ENCODE measurements at places on chromosomes 6 and 20.

- no peak for DNase-seq
Measured at GRCh38 chr6:100186552-100186951, 192.5 kb upstream of the MCHR2 start.

DNA sequence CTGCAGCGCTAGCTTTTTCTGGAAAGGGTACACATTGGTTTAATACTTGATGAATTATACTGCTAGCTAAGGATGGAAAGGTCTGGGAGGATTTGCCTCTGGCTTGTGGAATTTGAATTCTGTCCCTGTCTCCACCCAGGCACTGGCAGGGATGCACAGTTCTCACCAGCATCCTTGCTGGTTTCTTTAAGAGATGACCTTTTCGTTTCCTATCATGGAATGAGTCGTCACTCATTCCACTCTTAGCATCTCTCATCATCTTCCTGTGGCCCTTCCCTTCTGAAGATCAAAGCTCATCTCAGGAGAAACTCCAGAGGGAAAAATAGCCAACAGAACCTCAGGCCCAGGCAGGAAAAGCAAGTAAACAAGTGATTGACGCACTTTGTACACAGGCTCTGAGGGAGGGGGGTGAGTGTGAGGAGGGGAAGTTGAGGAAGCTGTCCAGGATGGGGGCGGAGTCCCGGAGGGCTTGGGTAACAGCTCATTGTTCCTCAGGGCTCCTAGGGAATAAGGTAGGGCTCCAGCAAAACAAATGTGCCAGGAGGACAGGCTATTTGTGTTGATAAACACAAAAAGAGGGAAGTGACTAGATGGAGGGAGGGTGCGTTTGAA lies 25.7 kb upstream of the SAYSD1 start:
- DNase-seq: no peak

- no peak for DNase-seq
Measured at GRCh38 chr20:44392776-44393607, 37.5 kb downstream of the HNF4A start.

DNA sequence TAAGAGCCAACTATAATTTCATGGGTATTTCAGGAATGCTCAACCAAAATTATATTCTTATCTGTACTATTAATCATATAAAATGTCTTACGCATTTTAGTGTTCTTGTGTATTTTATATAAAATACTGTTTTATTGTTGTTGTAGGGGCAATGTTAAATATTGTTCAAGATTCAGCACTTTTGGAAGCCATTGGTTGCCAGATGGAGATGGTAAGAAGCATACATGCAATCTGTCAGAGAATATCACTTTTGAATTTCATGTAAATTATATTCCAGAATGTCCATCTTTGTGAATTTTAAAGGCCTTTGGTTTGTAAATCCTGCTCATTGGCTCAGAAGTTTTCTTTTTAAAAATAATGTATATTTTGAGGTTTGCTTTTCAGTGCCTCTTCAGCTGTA lies 50.0 kb upstream of the ADIG start:
- no peak for DNase-seq

- DNase-seq: no peak
Measured at GRCh38 chr6:79421707-79422484, 115.3 kb downstream of the LCA5 start.

DNA sequence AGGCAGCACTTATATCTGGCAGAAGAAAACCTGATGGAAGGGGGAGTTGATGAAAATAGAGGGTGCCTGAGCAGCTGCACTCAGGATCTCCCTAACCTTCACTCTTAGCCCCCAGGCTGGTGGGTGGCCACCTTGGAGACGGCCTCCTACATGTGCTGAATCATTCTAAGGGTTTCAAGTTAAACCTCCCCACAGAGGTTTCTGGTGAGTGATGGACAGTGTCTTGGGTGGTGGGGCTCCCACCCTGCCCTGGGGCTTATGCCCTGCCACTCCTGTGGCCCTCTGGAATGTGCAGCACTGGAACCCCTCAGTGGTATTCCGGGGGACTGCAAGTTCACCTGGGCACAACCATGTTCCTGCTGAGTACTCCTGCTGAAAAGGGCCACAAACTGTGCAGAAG lies 357.2 kb downstream of the CD83 start:
- DNase-seq: no peak

GRCh38 chr6:87364602-87365252 lies 20.1 kb downstream of the C6orf163 start:
- DNase-seq: no peak

DNA sequence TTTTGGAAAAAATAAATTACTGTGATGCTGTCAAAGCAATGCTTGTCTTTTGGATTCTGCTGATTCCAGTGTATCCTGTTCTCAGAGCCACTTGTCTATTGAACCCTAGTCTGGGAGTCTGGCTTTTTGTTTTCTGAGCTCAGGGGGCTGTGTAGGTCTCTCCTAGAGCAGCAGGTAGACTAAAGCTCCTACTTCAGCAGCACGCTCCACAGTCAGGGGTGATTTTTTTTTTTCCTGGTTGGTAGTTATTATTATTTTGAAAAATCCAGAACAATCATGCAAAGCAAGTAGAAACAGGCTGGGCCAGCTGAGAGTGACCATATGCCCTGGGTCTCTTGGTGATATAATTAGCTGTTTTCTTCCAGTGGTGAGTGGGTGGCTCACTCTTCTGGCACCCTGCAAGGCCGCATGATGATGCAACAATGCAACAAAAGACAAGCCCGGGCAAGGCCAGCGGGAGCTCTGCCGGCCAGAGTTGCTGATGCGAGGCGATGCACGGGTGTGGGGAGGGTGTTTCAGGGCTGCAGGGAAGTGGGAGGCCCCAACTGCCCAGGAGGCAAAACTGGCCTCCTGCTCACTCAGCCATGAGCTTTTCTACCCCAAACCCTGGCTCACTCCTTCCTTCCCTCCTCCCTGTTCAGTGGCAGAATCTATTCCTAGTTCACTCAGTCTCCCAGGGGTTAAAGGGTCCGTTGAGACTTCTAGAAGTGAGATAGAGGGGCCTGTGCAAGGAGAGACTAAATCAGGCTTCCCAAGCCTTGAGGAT lies 11.5 kb upstream of the CDKN1A start:
- no peak for DNase-seq

- no peak for DNase-seq
Measured at GRCh38 chr6:84466511-84466910, 239.1 kb upstream of the CEP162 start.

DNA sequence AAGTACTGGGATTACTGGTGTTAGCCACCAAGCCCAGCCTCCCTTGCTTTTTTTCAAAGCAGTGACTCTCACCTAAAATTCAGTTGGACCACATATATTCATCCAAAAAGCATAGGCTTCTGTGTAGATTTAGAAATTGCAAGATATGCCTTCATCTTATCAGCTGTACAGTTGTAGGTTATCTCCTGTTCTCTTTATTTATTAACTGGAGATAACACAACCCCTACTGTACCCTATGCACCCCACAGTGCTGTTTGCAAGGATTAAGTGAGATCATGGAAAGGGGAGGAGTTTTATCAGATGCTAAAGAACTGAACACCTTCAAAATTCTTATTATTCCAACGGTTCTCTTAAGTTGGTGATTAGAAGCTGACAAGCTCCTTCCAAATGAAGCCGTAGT lies 164.4 kb upstream of the JARID2 start:
- DNase-seq: no peak

GRCh38 chr6:131954775-131955107 lies 3.6 kb upstream of the CCN2 start:
- no peak for DNase-seq

DNA sequence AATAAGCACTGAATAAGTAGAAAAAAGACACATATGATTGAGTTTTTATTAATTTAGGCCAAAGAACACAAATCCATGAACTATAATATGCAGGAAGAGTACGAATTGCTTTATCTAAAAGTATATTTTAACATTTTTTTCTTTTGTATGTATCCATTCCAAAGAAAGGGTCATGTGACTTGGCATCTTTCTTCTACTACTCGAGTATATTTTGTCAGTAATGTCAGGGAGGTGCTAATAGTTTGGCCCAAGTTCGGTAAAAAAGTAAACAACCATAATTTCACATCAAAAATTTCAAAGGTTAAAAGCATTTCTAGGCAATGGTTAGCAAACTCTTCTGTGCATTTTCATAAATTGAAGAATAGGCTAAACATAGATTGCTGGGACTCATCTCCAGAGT lies 18.7 kb downstream of the DEFB110 start:
- no peak for DNase-seq

DNA sequence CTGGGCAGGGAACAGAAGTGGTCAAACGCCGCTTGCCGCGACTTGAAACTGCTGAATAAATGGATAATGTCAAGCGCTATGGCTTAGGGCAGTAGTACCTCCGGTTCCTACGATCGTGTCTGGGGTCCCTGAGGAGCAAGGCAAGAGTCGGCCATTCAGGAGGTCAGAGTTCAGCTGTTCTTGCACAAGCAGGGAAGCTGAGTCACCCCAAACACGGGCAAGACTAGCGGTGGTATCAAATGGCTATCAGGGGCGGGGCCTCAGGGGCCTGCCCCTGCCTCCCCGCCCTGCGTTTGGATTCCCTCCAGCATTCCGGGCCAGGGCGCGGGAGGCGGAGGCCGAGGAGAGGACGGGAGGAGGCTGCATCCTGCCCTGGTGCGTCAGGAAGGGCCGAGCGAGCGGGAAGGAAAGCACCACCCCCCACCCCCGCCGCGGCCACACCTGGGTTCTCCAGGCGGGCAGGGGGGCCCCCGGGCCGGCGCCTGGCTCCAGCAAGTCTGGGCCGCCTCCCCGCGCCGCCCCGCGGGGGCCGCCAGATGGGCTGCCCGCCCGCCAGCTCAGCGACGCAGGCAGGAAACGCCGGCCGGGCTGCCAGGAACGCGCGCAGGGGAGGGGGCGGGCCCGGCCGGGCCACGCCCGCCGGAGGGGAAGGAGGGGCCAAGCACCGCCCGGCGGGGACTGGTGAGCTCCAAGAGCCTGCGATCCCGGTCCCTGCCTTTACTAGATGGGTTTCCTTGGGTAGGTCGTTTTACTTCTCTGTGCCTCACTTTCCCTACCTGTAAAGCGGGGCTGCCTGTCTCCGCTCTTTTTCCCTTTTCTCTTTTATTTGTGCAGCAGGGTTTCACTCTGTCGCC lies 32.2 kb upstream of the ID1 start:
- DNase-seq: peak; percentile 77
